ENCODE measurements at places on chromosomes 7 and 10. TPM values are rescaled to one million over a fixed set of nuclear protein-coding genes. Genes with fewer than 3 reads are reported as not detected.

The HOXA1 gene
- total RNA-seq = 4.0 TPM

The ITPRIP gene
- 66.7 TPM for total RNA-seq

The NFKB2 gene
- 59.6 TPM for total RNA-seq

The PIK3AP1 gene
- total RNA-seq = 0.92 TPM

The INMT gene
- not detected for total RNA-seq

The RASSF4 gene
- 1.8 TPM for total RNA-seq

The UNCX gene
- total RNA-seq = 0.09 TPM

The ANKRD61 gene
- total RNA-seq = 0.50 TPM

The EBF3 gene
- 0.11 TPM for total RNA-seq

The C10orf88 gene
- 5.0 TPM for total RNA-seq

The GRID2IP gene
- total RNA-seq = not detected

The OPALIN gene
- total RNA-seq = not detected

The CDK1 gene
- total RNA-seq = 91.7 TPM
